SK-N-SH (cell line): ENCODE measurements at places on chromosomes 13 and 19.

- H3K36me3 ChIP-seq: no peaks in the 10 kb centered on the region
- peak overlapping the region; percentile 65 for H3K27ac ChIP-seq
- no peak for DNase-seq
- no peaks in the 10 kb centered on the region for H3K27me3 ChIP-seq
- peaks cover 2% of the 10 kb centered on the region; the same call in 1 of the 2 replicates for H3K4me1 ChIP-seq
Measured at GRCh38 chr19:55546822-55547614, 1.7 kb upstream of the SBK3 start.

GRCh38 chr13:46855166-46855565 is 41.7 kb downstream of the HTR2A start:
- no peak overlapping the region for H3K4me3 ChIP-seq
- no peaks in the 10 kb centered on the region for H3K27me3 ChIP-seq
- no peak overlapping the region for H3K27ac ChIP-seq
- H3K4me1 ChIP-seq: no peaks in the 10 kb centered on the region
- DNase-seq: no peak

DNA sequence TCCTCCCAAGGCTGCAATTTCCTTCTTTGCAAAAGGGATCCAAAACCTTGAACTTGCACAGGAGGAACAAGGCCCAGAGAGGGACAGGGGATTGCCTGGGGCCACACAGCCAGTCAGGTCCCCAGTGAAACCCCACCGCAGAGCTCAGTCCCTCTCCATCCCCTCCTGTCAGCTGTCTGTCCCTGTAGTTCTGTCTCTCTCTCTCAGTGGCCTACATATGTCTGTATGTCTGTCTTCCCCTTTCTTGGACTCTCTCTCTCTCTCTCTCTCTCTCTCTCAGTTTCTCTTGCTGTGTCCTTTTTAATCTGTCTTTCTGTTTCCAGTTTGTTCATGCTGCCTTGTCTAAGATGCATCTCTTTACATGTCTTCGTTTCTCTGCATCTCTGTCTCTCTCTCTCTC is 11.5 kb downstream of the CEACAM19 start:
- DNase-seq: no peak
- no peak overlapping the region for H3K4me3 ChIP-seq
- H3K36me3 ChIP-seq: no peaks in the 10 kb centered on the region

GRCh38 chr13:24007979-24008620 is 110.8 kb upstream of the C1QTNF9B start:
- DNase-seq: no peak
- H3K4me3 ChIP-seq: no peak overlapping the region
- H3K36me3 ChIP-seq: no peaks in the 10 kb centered on the region
- peaks cover 20% of the 10 kb centered on the region for H3K4me1 ChIP-seq

DNA sequence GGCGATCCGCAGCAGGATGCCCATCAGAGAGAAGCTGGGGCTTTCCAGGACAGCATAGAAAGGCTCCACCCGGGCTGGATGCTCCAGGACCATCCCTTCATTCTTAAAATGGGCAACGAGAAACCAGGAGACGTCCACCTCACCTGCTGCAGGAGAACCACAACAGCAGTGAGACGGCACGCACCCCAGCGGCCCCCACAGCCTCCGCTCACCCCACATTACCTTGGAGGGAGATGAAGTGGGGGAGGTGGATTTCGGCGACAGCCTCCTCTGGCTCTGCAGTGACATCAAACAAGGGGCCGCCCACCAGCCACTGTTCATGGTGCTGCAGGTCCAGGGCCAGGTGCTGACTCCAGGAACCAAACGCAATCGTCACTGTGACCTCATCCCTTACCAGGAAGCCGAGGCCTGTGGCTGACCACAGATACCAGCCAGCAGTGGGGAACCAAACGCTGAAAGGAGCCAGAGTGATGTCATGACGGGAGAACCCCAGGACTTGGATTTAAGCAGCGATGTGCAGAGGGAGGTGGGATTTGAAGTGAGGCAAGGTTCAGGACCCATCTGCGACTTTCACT is 25.1 kb downstream of the CARD8 start:
- H3K27ac ChIP-seq: no peak overlapping the region
- no peak overlapping the region for H3K4me3 ChIP-seq
- no peaks in the 10 kb centered on the region for H3K27me3 ChIP-seq
- H3K4me1 ChIP-seq: no peaks in the 10 kb centered on the region
- no peak for DNase-seq
- peaks cover 7% of the 10 kb centered on the region; the same call in 1 of the 2 replicates for H3K36me3 ChIP-seq

DNA sequence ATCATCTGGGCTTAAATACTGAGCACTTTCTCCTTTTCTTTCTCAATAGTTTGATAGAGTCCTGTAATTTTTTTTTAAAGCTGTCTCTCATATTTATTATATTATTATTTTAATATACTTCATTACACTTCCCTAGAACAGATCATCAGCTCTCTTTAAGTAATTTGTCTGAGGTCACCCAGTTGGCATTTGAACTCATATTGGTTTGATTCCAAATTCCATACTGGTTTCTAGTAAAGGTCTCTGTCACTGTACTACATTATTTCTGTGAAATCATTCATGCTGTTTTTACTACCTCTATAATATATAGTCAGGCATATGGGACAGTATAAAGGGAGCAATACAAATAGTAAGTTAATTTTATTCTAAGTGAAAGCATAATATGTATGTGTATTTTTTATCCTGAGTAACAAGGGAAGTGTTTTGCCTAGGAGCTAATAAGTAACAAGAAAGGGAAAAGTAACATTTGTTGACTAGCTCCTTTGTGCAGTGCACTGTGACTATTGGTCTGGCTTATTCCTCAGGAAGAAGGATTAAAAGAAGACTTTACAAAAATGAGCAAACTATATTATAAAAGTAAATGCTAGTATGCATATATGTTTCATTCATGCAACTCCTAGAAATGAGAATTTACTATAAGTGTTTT is 14.3 kb downstream of the LPAR6 start:
- DNase-seq: no peak
- H3K27me3 ChIP-seq: no peaks in the 10 kb centered on the region
- peaks cover 2% of the 10 kb centered on the region; the same call in 1 of the 2 replicates for H3K36me3 ChIP-seq
- H3K27ac ChIP-seq: peak overlapping the region; percentile 30; the same call in 1 of the 2 replicates
- no peak overlapping the region for H3K4me3 ChIP-seq

- H3K27ac ChIP-seq: no peak overlapping the region
- H3K4me1 ChIP-seq: peaks cover 10% of the 10 kb centered on the region; the same call in 1 of the 2 replicates
- no peaks in the 10 kb centered on the region for H3K36me3 ChIP-seq
- DNase-seq: no peak
- H3K4me3 ChIP-seq: peak overlapping the region; percentile 18; the same call in 1 of the 2 replicates
Measured at GRCh38 chr19:39078436-39079200, 5.5 kb upstream of the ACP7 start.

DNA sequence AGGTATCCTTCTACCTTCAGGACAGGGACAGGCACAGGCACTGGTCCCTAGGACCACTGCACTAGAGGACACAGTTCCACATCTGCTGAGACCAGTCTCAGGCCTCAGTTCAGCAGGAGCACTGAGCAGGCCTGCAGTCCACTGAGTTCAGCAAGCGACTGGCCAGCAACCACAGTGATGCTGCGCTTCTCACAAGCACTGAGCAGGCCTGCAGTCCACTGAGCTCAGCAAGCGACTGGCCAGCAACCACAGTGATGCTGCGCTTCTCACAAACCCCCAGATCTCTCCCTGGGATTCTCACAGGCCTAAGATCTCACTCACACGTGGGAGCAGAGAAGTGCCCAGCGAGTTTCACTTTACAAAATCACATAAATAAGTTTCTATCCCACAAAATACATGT is 140.6 kb downstream of the IRS2 start:
- DNase-seq: no peak
- peaks cover 28% of the 10 kb centered on the region for H3K4me1 ChIP-seq
- no peak overlapping the region for H3K27ac ChIP-seq
- no peak overlapping the region for H3K4me3 ChIP-seq
- no peaks in the 10 kb centered on the region for H3K36me3 ChIP-seq
